Thoracic aorta (tissue), 2 donors: ENCODE measurements at places on chromosomes 13 and 19.

- no peak for DNase-seq
Observed at GRCh38 chr13:32107474-32107873, 75.9 kb downstream of the FRY start.

DNA sequence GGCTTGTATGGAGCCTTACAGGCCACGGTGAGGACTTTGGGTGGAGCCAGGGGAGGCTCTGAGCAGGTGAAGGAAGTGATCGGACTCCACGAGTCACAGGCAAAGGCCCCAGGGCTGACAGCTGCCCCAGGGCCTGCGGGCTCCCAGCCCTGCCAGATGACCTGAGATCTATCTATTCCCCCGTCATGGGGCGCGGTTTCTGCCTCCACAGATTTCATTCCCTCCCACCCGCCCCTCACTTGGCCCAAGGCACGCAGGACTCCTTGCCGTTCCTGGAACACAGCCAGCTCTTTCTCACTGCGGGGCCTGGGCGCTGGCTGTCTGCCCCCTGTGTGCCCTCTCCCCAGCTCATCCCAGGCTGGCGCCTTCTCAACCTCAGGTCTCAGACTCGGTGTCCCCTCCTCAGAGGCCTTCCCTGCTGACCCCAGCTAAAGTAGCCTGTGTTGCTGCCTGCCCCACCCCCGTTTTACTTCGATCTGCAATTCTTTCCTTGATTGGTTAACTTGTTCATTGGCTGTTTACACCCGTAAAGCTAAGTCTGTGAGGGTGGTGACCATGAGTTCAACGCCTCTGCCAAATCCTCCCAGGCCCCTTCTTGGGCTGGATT is 13.9 kb upstream of the PAK4 start:
- no peak for DNase-seq

GRCh38 chr19:4103080-4103433 is 20.9 kb downstream of the MAP2K2 start:
- DNase-seq, result no peak

- DNase-seq, result no peak
Observed at GRCh38 chr13:53150568-53150967, 122.0 kb downstream of the OLFM4 start.

- DNase-seq, result no peak
Observed at GRCh38 chr13:103883698-103884097, 817.5 kb upstream of the SLC10A2 start.

DNA sequence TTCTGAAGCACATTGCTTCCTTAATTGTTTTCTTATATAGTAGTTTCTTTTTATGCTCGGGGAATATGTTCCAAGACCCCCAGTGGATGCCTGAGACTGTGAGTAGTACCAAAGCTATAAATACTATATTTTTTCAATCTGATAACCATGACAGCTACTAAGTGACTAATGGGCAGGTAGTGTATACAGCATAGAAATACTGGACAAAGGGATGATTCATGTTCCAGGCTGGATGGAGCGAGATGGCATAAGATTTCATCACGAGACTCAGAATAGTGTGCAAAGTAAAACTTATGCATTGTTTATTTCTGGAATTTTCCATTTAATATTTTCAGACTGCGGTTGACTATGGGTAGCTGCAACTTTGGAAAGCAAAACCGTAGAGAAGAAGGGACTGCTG is 47.9 kb upstream of the OLFM4 start:
- DNase-seq, result no peak

GRCh38 chr13:74346960-74347359 is 212.8 kb upstream of the KLF12 start:
- no peak for DNase-seq

DNA sequence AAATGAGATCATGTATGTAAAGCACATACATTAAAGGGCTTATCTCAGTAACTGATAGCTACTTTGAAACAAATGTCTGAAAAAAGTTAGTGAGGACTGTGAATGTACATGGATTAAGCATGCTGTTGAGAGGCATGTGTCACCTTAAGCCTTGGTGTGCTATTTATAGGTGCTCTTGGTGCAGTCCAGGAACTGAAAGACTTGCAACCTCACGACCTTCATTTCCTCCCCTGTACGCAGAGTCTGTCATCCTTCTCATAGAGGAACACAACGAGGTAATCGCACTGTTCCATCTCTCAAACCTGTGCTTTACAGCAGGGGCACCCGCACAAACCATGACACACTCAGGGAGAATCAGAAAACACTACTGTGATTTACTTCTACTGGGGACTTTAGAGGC is 65.6 kb downstream of the UFM1 start:
- no peak for DNase-seq

DNA sequence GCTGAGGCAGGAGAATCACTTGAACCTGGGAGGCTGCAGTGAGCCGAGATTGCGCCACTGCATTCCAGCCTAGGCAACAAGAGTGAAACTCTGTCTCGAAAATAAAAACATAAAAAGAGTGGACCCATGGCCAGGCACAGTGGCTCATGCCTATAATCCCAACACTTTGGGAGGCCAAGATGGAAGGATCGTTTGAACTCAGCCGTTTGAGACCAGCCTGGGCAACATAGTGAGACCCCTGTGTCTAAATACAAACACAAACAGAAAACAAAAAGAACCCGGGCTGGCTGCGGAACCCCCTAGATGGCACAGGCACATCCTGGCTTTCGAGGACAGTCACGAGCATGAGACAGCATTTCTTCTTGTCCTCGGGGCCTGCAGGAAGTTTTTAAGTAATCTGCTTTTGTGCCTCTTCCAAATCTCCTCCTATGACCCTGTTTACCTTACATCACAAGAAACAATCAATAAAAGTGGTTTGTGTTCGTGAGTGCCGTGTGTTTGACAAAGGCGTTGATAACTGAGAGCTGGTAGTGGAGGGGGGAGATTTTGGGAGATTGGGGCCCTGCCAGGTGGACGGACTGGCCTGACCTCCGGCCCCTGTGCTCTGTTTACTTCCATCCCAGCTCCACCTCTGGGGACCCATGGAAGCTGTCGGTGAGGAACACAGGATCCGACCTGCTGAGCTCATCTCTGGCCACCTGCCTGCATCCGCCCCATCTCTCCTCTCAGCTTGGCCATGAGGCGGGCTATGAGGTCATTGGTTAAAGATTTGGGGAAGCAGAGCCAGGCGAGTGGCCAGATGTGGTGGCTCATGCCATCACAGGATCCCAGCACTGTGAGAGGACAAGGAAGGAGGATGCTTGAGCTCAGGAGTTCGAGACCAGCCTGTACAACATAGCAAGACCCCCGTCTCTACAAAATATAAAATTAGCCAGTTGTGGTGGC is 5.9 kb upstream of the GDF15 start:
- peak; percentile 86 for DNase-seq
